Erythroblast (primary cell): ENCODE measurements at places on chromosomes 2 and 18.

GRCh38 chr2:42438685-42439084, 55.1 kb downstream of the KCNG3 start:
- no peak for DNase-seq

DNA sequence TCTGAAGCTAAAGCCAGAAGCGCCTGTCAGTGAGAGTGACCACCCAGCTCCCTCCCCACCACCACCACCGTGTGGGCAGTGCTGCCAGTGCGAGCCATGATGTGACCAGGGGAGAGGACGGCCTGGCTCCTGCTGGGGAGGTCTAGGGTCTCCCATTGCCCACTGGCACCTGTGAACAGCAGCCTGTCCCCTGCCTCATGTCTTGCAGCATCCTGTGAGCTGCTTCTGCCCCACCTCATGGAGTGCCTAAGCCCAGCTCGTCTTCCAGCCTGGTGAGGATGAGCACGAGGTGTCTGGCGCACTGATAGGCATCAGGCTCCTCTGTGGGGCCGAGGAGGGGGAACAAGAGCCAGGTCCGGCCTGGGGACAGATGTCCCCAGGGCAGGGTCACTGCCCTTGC, 61.4 kb downstream of the FAM168B start:
- no peak for DNase-seq

DNA sequence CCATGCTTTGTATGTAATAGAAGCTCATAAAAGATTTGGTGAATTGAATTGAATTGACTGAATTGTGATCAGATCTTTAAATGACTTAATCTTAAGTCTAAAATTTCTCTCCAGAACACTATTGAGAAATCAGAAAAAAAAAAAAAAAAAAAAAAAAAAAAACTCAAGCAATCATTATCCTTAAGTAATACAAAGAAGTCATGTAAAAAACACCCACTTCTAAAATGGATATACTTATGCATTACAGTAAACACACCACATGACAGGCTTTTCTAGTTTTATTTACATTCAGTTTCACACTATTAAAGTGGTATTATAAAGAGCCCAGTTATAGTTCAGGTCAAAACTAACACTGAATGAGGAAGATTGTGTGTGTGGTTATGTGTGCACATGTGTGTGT, 84.9 kb upstream of the GLS start:
- no peak for DNase-seq

DNA sequence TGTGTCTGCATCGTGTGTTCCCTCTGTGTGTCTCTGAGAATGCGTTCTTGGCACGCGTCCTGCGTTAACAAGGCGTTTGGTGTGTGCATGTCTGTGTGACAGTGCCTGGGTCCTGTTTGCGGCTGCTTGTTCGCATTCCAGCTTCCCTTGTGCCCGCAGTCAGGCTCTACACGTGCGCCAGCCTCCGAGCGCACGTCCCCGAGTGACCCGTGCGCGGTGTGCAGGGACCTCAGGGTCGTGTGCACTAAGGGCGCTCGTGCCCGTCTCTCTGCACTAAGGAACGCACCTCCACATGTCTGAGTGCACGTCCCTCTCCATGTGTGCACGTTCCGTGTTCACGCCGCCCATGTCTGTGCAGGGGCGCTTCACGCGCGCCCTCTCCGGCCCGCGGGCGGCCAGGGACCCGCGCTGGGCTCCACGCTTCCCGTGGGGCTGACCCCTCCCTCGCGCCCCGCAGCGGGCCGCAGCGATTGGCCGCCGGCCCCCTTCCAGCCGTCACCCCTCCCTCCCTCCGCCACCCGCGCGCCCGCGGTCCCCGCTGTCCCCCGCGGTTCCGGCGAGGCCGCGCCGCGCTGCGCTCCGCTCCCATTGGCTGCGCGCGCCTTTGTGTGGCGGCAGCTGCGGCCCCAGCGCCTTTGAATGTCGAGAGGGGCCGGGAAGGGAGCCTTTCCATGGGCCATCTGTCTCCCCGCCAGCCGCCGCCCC, 229.4 kb downstream of the HAUS1 start:
- peak; percentile 28 for DNase-seq

GRCh38 chr2:173991856-173992588, 26.8 kb upstream of the SP3 start:
- no peak for DNase-seq

DNA sequence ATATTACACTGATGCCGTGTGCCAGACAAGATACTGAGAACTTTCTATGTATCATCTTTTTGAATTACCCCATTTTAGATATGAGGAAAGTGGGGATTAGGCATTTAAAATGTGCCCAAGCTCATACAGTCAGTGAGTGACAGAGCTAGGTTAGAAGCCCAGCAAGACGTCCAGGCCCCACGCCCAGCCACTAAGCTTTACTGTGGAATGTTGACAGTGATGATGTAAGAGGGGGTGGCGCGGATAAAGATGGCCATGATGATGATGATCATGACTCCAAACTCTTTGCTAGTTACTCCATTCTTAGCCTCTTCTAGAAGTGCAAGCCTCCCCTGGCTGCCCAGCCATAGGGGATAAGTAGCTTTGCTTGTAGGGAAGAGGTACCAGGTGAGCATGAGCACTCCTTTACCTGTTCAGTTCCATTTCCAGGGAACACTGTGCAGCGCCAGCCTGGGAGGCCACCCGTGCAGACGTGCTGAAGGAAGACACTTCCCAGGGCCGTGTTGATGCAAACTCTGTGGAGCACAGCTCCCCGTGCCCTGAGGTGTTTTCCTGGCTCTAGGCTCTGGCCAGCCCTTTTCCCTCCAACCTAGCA, 65.5 kb downstream of the BCL2L11 start:
- DNase-seq: no peak

DNA sequence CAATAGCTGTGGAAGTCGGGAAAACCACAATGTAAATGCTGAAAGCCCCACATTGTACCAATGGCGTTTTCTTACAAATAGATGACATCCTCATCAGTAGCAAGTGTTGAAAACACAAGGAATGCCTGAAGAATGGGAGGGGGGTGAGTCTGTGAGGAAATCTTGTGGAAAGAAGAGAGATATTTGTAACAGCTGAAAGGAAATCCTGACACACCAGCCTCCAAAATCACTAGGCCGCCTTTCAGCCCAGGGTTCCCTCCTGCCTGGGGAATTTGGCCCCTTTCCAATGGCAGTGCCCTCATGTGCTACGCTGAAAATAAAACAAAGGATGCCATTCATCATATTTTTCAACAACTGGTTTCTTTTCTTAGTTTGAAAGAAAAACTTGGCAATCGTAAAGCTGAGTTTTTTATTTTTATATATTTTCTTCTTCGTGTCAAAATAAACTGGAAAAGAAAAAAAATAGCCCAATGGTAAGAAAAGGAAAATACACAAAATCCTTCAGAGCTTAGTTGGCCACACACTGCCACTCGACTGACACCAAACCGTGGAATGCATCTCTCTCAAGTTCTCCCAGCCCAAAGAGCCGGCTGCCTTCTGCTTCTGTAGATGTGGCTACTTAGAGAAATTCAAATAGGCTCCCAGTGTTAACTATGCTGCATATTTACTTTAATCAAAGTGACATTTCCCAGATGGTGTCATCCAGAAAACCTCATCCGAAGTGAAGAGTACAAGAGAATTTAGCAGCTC, 52.0 kb downstream of the FTCDNL1 start:
- no peak for DNase-seq

- no peak for DNase-seq
Observed at GRCh38 chr18:57775937-57776336, 27.2 kb downstream of the ATP8B1 start.

DNA sequence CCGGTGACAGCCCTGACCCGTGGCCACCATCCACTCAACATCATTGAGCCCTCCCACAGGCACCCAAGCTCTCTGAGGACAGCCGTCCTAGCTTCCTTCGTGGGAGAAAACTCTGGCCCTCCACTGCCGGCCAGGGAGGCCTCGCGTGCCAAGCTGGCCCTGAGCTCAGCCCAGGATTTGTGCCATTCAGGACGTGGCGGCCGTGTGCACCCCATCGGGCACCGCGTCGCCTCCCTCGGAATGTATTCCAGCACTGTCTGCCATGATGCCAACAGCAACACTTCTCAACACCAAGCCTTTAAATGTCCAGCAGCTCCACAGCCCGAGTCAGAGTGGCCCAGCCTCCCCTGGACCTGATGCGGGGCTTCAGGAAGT, 35.7 kb downstream of the ZNF516 start:
- no peak for DNase-seq

GRCh38 chr2:60070736-60071489, 482.5 kb downstream of the BCL11A start:
- DNase-seq: no peak

DNA sequence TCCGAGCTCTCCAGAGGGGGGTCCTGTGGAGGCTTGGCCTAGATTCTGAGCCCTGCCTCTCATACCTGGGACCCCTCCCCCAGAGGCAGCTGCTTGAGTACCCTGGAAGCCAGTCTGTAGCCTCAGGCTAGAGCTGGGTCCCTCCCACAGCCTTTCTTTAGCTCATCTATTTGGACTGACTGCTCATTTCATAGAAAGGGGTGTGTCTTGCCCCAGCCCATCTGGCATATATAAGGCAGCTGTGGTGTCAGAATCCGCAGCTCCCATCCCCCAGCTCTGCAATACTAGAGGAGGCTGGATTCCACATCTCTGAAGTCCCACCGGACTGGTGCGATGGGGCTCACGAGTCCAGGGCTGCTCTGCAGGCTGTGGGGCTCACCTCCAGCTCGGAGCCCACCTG, 26.1 kb downstream of the MPHOSPH10 start:
- DNase-seq: no peak

DNA sequence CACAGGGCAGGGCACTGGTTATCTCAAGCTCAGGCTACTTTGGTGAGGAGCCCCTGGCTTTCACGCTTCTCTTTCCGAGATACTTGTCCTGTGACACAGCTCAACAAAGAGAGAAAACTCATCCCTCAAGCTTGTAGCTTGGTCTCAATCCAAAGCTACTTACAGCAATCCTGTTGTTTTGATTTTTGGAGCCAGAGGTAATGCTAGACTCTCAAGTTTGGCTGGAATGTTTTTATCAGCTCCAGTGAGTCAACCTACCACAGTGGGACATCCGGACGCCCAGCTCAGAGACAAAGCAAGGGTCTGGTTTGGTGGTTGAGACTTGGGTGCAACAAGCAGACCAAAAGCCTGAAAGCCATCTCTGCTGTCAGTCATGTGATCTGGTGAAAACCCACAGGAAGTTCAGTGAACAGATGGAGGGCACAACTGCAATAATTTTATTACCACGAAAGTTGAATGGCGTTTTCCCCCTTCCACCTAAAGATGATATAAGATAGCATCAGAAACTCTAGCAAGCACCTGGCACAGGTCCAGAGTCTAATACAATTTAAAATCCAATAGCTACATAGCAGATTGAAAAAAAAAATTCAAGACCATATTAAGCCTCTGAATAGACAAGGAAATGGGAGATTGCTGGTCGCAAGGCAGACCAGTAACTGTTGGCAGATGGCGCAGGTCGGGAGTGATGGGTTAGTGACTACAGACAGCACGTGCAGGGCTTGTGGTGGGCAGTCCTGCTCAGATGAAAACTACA, 102.3 kb upstream of the SMAD7 start:
- no peak for DNase-seq

DNA sequence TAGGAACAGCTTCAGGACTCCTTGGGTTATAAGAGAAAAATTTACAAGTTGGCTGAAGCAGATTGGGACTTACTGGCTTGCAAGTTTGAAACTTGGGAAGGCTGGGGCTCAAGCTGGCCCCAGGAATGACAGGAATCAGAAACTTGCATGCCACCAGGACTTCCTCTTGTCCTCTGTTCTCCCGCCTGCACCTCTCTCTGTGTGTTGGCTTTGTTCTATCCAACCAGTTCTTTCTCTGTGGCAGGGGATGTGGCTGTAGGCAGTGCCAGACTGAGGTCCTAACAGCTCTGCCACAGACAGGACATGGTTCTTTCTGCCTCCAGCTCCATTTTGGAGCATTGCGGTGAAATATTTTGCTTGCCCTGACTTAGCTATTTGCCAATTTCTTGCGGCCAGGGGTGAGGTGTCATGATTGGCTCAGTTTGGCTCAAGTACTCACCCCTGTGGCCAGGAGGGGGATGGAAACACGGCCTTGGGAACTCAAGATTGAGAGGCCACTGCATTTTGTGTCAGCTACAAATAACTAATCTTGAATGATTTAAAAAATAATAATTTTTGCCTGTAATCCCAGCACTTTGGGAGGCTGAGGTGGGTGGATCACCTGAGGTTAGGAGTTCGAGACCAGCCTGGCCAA, 48.9 kb downstream of the MEP1B start:
- no peak for DNase-seq

- no peak for DNase-seq
Observed at GRCh38 chr2:67237288-67237687, 159.8 kb upstream of the ETAA1 start.
